Posterior cingulate gyrus (tissue), 11 donors: ENCODE measurements at places on chromosomes 11 and 22.

DNA sequence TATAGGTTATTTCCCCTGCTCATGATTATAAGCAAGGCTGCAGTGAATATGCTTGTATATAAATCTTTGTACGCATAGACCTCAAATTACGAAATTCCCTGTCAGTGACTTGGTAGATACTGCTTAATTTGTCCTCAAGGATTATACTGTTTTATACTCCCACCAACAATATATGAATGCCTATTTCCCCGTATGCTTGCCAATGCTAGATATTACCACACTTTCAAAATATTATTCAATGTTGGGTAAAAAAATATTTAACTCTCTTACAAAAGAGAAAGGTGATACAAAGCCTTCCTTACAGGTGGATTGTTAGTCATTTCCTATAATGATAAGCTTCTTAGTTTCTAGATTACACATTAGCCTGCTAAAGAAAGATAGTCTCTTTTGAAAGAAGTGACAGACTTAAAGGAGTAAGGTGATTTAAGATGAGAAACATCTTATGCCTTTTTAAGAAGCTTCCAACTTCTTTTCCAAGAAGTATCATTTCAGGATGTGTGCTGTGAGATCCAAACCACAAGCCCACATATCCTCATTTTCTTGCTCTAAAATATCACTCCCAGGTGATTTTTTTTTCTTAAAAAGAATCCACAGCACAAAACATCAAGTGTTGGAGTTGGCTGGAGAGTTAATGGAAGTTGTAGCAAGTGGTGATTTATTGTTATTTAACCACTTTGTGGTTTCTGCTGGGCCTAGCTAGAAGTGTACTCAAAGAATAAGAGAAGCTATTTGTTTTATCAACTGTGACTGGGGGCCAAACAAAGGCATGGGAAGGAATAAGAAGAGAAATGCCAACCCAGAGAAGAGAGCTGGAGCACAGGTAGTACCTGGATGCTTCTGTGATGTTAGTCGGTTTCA, 59.2 kb downstream of the BARX2 start:
- DNase-seq: no peak

DNA sequence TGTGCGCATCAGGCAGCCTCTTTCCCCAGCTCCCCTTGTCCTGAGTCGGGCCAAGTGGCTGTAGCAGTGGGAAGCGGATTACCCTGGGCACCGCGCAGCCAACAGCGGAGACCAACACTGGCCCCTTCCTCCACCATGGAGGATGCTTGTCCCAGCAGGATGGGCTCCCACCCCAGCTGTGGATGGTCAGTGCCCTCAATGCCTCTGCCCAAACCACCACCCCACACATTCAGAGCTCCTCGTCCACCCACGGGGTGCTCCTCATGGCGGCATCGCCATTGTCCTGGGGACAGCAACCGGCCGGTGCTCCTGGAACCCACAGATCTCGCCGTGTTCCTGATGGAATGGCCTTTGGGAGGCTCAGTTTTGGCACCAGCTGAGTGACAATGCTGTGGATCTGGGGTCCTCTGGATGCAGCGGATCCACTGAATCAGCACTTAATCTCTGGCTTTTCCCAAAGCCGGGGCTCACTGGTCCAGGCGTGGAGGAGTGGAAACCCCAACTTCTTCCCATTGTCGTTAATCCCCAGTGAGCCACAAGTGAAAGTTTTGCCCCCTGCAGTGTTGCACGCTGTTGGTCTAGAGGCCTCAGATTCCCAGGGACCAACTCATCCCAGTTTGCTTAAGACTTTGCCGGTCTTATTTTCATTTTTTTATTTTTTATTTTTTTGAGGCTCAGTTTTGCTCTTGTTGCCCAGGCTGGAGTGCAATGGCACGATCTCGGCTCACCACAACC, 4.1 kb upstream of the B4GALNT4 start:
- no peak for DNase-seq

DNA sequence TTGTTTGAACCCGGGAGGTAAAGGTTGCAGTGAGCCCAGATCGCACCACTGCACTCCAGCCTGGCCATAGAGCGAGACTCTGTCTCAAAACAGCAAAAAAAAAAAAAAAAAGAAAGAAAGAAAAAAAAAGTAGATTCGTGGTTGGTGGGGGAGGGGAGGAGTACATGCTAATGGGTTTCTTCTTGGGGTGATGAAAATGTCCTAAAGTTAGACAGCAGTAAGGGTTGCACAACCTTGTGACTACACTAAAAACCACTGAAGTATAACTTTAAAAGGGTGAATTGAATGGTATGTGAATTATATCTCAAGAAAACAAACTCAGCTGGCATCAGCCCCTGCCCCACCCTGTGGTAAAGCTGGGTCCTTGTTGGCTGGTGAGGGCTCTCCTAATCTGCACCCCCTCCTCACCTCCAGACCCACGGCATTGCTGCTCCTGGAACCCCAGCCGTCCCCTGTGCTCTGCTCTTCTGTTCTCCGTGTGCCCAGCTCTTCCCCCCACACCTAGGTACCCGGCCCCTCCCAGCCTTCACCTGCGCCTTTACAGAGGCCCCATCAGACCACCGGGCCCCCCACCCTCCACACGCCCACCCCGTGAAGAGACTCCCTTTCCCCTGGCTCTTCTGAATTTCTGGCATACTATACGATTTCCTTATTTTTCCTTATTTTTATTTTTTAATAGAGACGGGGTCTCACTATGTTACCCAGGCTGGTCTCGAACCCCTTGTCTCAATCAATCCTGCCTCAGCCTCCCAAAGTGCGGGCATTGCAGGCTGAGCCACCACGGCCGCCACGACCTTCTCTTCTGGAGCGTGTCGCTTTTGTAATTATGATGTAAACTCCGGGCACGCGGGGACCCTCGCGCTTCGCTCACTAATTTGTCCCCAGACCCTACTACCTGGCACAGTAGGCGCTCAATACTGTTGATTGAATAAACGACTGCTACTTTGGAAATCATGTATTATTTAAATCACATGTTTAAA, 924 bp upstream of the FADD start:
- DNase-seq: no peak

DNA sequence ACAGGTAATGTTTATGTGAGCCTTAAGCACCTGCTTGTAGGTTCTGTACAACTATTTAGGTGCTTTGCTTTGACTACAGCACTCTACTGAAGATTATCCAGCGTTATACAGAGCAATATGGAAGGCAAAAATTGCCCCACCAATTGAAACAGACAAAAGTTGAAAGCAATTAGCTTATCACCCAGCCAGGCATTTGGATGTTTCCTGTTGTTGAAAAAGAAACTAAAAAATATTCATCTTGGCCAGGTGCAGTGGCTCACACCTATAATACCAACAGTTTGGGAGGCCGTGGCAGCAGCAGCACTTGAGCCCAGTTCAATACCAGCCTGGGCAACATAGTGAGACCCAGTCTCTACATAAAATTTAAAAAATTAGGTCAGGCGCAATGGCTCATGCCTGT, 18.5 kb downstream of the ATL3 start:
- DNase-seq: no peak

DNA sequence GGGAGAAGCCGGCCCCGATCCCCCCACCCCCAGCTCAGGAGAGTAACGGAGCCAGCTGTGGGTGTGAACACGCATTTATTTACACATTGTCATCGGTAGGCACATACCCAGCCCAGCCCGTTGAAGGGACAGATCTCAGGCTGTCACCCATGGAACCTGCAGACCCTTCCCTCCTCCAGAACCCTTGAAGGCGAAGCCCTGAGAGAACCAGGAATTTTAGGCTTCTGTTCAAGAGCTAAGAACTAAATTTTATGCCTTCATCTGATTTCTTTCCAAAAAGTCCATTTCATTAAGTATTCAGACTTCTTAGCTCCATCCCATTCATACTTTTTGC, 379 bp upstream of the BRMS1 start:
- no peak for DNase-seq

GRCh38 chr11:45250035-45250718, 36.0 kb downstream of the SYT13 start:
- DNase-seq: no peak

DNA sequence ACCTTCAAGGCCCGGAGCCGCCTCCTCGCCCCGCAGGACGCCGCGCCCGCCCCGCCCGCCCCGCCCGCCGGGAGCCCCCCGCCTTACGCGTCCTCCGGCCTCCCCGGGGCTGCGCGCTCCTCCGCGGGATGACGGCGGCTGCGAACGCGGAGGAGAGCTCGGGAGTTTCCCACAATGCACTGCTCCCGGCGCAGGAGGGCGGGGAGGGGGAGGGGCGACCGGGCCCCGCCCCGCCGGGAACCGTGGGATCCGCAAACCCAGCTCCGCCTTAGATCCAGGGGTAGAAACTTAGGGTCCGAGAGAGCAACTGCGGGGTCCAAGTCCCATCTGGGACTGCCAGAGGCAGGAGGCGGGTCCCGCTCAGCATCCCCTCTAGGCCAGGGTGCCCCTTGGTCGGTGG, at the start of gene CEND1:
TSS of gene CEND1 (minus strand) at position 148 of the 400 bp plus-strand sequence. CDS start 1,514 bp downstream, outside the sequence.
- no peak for DNase-seq

DNA sequence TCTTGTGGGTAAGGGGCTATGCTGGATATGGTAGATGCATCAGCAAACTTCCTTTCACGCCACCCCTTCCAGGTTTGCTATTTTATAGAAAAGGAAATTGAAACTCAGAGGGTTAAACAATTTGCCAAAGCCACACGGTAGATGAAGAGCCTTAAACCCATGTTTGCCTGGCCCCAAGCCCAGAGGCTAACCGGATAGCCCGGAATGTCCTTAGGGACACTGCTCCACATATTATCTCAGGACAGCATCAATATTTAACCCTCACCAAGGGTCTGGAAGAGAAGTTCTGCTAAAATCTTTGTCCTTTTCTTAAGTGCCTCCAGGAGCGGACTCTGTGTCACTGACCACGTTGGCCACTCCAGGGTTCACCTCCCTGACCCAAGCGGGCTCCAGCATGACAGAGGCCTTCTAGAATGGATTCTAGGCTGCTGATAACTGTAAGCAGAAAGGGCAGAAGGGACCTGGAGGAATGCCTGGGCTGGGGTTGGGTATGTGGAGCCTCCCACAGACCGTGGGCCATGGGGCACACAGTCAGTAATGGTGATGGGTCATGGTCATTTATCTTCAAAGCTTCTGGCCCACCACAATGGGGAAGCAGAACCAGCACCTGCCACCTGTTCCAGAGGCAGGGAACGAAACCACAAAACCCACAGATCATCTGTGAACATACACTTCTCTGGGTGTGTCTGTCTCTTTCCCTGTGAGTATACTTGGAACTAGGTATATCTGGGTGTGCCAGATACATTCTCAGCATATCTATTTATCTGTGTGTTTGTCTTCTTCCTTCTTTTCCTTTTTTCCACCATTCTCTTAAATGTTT, 5.4 kb upstream of the TMEM86A start:
- no peak for DNase-seq

- no peak for DNase-seq
Observed at GRCh38 chr11:94303966-94304958, at the start of gene IZUMO1R. IZUMO1R (plus strand) TSS chr11:94304580; CDS start chr11:94305637, 1,057 bp downstream.

- no peak for DNase-seq
Observed at GRCh38 chr22:30305906-30306626, 16.8 kb upstream of the CASTOR1 start.

GRCh38 chr11:2536440-2536989, 91.7 kb downstream of the KCNQ1 start:
- DNase-seq: peak; percentile 60

DNA sequence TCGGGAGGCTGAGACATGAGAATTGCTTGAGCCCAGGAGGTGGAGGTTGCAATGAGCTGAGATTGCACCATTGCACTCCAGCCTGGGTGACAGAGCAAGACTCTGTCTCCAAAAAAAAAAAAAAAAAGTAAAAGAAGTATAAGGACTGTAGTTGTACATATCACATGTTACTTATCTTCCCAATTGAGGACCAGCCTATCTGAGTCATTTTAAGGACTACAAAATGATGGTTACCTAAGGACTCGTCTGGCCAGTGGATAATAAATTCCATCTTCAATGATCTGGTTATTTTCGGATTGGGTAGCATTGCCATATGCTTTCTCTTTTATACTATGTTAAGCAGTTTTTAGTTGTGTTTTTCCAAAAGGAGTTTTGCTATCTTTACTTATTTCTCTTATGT, 55.3 kb downstream of the PPFIA1 start:
- no peak for DNase-seq

DNA sequence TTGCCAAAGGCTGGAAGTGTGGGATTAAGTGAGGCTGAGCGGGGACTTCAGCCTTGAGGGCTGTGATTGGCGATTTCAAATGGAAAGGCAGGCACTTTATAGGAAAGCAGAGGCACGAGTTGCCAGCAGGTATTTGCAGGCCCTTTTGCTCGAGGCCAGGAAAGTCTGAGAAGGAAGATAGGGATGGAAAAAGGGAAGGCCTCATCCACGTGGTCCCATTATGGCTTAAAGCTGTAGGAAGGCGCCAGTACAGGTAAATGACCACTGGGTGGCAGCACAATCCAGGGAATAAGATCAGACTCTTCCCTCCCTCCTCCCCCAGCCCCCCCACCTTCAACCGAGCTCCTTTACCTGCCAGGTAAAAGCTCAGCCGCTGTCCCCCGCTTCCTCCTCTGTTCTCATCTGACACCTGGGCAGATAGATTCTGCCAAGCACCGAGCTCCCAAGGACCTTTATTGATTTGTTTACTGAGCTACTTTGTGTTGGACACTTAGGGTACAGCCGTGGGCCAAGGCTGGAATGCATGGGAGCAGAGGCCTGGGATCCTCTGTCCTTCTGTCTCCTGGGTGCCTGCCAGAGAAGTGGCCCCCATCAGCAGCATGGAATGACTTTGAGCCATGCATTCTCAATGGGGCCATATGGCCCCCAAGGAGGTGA, 7.5 kb downstream of the P2RX3 start:
- DNase-seq: peak; percentile 71

DNA sequence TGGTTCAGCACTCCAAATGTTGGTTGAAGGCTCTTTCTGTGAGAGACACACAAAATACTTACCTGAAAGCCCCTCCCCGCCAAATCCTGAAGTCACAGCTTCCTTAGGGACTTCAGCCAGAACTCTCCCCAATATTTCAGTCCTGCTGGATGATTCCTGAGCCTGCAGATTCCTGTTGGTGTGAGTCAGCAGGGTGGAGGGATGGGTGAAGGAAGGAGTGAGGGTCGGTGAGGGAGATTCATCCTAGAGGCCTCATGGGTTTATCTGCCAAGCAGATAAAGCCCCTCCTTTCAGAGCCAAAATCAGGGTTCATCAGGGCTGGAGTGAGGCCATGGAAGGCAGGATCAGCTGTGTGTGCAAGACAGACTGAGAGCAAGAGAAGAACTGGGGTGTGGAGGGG, 37.9 kb downstream of the SMIM38 start:
- DNase-seq: no peak

DNA sequence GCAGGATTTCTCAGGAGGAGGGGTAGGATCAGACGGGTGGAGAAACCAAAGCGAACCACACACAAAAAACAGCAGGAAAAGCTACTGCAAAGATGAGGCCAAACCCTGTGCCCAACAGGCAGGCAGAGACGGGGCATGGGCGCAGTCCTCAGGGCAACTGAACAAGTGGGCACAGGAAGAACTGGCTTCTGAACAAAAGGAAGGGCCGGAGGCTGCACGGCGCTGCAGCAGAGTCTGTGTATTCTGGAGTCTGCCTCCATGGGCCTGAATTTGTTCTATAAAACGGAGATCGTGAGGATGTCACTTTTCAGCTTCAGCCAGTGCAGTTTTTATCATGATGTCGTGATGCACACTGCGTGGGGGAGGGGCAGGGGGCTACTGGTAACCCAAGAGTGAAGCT, 1026.0 kb downstream of the TBC1D22A start:
- peak; percentile 60 for DNase-seq
